ENCODE measurements at places on chromosomes 1 and 21.

- no peak for DNase-seq
These were observed 187.9 kb downstream of the SMYD3 start for GRCh38 chr1:246319083-246319714.

- no peak for DNase-seq
These were observed 179.3 kb downstream of the TNR start for GRCh38 chr1:175564119-175564518.

- no peak for DNase-seq
These were observed 6.9 kb upstream of the ADAR start for GRCh38 chr1:154614901-154615300.

DNA sequence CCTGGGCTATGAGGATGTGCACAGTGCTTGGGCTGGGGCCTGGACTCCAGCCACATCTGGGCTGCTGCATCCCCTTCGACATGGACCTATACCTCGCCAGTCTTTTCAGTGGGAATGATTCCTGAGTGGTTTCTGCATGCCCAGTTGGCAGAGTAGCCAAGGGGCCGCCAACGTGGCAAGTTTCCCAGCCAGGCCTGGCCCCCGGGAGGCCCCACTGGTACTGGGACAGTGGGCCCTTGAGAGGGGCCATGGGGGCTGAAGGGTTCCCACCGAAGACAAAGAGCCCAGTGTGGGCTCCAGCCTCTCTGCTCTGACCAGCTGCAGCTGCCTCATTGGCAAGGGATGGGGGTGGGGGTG lies 15.4 kb downstream of the RAP1GAP start:
- no peak for DNase-seq

- no peak for DNase-seq
These were observed 345.3 kb downstream of the PTBP2 start for GRCh38 chr1:97066860-97067259.

DNA sequence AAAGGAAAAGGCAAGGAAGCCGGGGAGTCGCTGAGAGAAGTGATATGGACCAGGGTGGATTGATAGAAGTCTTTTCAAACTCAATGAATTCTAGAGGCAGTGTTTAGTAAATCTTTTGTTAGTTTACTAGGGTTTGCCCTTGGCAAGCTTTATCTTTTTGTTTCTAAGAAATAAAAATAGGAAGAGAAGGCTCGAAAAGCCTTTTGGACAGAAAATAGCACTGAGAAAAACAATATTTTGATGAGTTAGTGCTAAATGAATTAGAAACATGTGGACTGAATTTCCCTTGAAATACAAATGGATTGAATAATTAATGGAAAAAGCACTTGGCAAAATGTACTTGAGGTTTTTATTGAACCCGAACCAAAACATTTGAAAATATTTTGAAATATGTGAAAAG lies 121.8 kb upstream of the SPAG17 start:
- DNase-seq: no peak

DNA sequence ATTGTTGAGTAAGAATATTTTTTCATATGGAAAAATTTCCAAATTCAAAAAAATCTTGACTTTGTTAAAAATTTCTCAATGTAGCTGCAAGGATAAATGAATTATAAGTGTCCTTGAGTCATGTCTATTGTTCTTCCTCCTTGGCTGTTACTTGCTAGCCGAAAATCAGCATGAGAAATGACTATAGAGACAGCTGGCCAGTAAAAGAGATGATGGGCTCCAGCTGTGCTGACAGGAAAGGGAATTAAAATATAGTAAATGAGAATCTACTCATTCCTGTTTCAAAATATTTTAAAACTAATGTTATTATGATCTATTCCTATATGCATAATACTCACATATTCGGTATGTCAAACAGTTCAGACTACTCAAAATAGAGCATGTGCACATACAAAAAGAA lies 1292.6 kb downstream of the BRINP3 start:
- no peak for DNase-seq

GRCh38 chr1:51946300-51946699 lies 44.2 kb downstream of the RAB3B start:
- DNase-seq: no peak

GRCh38 chr1:231233735-231234417 lies 7.1 kb upstream of the GNPAT start:
- no peak for DNase-seq

GRCh38 chr1:182995894-182996293 lies 27.3 kb upstream of the LAMC1 start:
- no peak for DNase-seq

GRCh38 chr1:72037745-72038343 lies 244.5 kb downstream of the NEGR1 start:
- DNase-seq: no peak

GRCh38 chr1:3003039-3003940 lies 18.0 kb upstream of the ACTRT2 start:
- no peak for DNase-seq

GRCh38 chr1:176878750-176879536 lies 285.6 kb downstream of the ASTN1 start:
- DNase-seq: no peak

DNA sequence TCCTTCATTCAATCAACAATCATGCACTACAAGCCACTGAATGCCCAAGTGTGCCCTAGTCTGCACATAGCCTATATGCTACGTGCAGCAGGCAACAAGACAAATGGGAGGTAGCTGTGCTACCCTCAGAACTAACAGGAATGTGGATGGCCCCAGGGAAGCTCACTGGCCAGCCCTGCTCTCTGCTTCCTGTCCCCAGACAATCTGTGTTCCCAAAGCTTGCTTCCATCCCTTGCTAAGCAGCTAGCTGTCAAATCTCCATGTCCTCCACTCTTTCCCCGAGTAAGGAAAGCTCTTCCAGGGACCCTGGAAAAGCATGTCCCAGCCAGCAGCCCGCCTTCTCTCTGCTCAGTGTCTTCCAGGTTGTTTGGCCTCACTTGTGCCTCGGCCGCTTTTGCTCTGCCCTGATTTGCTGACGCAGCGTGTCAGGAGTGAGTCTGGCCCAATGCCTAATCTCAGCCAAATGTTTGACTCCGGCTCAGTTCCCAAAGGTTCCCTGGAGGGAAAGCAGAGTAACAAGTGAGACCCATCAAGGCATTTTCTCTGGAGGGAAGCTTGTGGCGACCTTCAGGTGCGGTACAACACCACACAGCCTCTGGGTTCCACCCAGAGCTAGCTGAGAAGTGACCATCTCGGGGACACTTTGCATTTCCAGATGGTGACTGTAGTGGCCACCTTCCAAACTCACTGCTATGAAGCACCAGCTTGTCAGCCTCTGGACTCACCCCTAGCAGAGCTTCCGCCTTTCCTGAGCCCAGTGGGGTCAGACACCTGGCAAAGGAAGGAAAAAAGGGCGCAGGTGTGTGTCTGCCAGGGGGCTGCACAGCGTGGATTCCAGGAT lies 243.4 kb downstream of the RHOU start:
- DNase-seq: no peak

GRCh38 chr1:5376538-5377247 lies 615.5 kb downstream of the NPHP4 start:
- no peak for DNase-seq

DNA sequence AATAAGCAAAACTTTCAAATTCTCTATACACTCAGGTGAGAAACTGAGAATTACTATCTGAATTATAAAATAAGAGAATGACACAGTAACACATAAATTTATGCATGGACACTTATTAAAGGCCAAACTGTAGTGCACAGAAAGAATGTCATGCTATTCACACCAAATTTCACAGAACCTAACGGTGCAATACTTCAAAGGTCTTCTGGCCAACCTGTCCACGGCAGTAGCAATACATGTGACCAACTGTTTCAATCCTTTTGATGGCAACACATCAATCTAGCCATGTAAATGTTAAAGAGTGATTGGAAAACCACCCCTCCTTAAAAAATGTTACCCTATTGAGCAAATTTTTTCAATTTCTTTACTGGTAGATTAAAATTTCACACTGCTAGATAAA lies 10.4 kb downstream of the GATAD2B start:
- DNase-seq: no peak

DNA sequence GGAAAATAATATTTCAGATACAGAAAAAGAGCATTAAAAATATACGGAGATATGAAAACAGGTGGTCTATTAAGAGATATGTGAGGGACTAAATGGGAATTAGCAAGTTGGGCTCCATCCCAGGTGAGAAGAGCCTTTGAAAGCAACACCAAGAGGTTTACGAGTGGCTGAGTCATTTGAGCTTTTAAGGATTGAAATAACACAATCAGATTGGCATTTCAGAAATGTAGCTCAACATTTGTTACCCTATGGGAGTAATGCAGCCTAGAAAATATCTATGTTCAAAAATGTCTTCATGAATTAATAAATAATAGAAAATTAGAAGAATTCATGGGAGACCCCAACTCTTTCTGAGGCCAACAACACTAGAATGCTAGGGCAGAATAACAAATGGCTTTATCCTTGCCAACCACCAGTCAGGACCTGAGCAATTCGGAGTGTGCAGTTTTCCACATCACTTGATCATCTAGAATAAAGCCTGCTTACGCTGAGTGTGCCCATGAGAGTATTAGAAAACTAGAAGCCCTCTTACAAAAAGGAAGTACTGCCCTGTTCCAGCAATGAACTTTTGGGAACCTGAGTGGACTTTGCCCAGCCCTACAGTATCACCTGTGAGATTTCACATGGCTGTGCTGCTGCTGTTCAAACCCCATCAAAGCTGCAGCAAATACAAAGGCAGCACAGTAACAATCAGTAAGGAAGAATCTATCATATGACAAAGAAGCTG lies 538.0 kb upstream of the CAMK1G start:
- no peak for DNase-seq

DNA sequence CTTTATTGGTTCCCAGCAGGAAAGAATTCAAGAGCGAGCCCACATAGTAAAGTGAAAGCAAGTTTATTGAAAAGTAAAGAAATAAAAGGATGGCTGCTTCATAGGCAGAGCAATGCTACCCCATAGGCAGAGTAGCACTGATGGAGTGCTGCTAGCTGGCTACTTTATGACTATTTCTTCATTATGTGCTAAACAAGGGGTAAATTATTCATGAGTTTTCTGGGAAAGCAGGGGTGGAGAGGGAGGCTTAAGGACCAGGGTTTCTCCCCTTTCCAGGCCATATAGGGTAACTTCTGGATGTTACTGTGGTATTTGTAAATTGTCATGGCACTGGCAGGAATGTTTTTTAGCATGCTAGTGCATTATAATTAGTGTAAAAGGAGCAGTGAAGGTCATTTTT lies 1271.4 kb downstream of the KCNT2 start:
- no peak for DNase-seq

DNA sequence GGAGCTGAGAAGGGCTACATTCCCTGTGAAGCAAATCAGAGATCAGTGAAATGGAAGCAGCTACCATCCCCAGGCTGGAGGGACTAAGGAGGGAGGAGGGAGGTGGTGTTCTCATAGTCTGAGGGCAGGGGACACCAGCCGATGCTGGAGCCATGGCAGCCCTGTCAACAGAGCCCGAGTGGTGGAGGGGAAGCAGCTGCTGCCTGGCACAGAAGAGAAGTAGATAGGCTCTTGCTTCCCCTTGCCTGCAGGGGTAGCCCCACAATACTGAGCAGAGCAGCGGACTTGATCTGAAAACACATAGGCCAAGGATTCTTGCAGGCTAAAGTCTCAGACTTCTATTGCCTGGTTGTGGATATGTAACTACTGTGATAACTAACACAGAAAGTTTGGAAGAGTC lies 255.1 kb downstream of the FGGY start:
- DNase-seq: no peak

GRCh38 chr1:23393706-23394105 lies 24.1 kb upstream of the ZNF436 start:
- no peak for DNase-seq

- DNase-seq: no peak
These were observed 85.2 kb upstream of the TMPRSS2 start for GRCh38 chr21:41593051-41593759.

DNA sequence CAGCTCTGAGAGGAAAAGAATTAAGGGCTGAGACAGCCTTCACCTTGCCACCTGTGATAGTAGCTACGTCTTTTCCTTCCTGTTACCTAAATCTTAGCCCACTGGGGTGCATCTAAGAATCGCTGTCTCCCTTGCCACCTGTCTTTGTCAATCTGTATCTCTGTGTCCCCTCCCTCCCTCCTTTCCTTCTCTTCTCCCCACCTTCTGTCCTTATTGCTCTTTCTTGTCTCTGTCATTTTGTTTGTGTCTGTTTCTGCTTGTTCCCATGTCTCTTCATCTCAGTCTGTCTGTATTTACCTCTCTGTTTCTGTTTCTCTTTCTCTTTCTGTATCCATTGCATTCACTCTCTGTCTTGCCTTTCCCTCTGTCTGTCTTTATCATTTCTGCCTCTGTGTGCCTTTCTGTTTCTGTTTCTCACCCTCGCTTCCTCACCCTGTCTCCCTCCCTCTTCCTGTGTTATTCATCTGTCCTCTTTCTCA lies 30.2 kb downstream of the SLC22A15 start:
- no peak for DNase-seq

- DNase-seq: no peak
These were observed 7.3 kb upstream of the RASSF5 start for GRCh38 chr1:206500046-206500445.

GRCh38 chr1:119737040-119737682 lies 25.4 kb downstream of the PHGDH start:
- no peak for DNase-seq

DNA sequence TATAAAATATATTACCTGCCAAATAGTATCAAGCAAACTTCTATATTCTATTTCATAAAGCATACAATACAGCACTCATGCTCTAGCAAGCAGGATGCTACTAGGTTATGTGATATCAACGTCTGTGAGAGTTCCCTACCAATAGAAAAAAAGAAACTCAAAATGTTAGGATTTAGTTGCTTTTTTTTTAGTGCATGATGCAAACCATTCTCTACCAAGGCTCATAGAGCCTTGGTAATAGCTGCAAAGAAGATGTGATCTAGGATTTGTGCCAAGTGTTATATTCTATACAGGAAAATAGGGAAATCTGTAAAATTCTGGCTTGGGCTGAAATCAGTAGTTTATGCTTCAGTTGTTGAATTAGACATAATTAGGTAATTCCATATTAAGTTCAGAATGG lies 394.4 kb downstream of the DSCAM start:
- DNase-seq: no peak

GRCh38 chr1:223747838-223748335 lies 35.5 kb downstream of the CAPN2 start:
- DNase-seq: no peak

DNA sequence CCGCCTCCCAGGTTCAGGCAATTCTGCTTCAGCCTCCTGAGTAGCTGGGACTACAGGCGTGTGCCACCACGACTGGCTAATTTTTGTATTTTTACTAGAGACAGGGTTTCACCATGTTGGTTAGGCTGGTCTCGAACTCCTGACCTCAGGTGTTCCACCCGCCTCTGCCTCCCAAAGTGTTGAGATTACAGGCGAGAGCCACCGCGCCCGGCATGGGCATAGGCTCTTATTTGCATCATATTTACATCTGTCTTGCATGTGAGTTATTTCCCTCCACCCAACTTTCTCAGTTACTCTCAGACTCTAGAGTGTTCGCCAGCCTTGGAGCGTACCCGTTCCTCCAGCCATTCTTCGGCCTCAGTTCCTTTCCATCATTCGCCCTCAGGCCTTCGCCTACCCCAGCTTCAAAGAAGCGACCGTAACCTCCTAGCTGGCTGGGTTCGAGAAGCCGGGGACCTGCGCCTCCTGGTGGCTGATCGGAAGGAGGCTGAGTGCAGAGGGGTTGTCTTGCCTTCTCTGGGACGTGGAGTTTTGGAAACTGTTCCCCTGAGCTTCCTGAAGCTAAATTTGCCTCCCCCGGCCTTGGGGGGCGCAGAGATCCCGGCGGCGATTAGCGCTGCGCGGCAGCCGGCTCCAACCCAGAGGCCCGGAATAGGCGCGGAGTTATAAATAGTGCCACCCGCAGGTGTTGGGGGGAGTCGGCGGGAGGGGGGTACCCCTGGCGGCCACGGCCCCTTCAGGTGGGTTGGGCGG lies 3.6 kb upstream of the ZBTB7B start:
- no peak for DNase-seq

- no peak for DNase-seq
These were observed 17.9 kb downstream of the GBP5 start for GRCh38 chr1:89254658-89255287.

- no peak for DNase-seq
These were observed 70.9 kb upstream of the COL6A1 start for GRCh38 chr21:45910548-45911221.
